Osteoblast (primary cell): ENCODE measurements at places on chromosomes 16 and 17.

DNA sequence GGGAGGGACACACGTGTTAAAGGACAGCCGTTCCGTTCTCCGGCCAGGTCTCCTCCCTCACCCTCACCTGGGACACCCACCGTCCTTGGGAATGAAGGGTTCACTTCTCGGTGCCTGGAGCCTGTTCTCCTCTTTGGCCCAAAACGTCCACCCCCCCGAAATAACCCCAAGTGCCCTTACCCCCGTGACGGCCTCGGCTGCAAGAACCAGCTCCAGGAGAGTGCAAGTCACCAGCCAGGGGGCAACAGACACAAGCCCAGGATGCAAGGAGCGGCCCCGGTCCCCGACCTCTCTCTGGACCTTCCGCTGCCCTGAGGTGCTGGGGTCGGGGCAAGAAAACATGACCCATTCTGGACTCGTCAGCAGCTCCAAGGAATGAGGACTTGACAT is 20.0 kb upstream of the UBE2I start:
- peak; percentile 48 for DNase-seq

DNA sequence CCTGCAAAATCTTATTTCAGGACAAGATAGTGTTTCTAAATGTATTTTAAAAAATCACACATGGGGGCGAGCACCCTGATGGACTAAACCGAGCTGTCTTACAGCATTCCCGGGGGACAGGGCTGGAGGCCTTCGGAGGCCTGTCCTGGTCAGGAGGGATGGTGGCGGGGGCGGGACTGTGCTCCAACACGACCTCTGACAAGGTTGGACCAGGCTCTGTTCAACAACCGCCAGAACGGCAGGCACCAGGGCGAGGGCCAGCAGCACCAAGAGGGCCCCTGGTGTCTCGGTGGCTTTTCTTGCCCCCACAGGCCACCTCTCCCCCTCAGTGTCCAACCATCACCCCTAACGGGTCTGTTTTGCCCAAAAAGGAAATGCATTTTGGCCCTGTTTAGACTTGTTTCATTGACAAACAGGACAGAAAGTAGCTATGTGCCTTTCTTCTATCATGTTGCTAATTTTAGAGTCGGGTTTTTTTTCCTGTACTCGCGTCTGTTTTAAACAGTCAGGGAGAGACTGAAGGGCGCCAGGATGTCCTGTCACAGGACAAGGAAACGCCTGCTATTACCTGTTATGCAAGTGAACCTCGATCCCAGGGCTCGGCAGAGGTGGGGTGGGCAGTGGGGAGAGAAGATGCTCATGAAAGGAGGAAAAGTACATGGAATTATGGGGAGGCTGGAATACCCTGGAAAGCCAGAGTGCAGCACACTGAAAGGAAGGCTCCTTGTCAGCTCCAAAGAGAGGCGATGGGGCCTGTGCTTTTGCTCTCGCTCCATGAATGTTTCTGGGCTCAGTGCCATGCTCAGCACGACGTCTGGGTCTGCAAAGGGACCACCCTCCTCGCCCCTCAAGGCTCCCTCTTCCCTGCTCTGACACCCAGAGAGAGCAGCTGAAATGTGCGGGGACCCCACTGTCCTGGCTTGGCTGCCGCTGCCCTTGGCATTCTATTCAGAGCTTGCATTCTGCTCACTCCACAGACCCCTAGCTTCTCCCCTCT is 11.9 kb downstream of the TMEM204 start:
- DNase-seq, result no peak

GRCh38 chr16:28924399-28924761 is 658 bp downstream of the RABEP2 start:
- DNase-seq, result peak; percentile 80

GRCh38 chr16:85215478-85216118 is 103.3 kb upstream of the CIBAR2 start:
- peak; percentile 73 for DNase-seq

GRCh38 chr16:67407176-67407787 is 9.0 kb downstream of the ZDHHC1 start:
- peak; percentile 54 for DNase-seq

DNA sequence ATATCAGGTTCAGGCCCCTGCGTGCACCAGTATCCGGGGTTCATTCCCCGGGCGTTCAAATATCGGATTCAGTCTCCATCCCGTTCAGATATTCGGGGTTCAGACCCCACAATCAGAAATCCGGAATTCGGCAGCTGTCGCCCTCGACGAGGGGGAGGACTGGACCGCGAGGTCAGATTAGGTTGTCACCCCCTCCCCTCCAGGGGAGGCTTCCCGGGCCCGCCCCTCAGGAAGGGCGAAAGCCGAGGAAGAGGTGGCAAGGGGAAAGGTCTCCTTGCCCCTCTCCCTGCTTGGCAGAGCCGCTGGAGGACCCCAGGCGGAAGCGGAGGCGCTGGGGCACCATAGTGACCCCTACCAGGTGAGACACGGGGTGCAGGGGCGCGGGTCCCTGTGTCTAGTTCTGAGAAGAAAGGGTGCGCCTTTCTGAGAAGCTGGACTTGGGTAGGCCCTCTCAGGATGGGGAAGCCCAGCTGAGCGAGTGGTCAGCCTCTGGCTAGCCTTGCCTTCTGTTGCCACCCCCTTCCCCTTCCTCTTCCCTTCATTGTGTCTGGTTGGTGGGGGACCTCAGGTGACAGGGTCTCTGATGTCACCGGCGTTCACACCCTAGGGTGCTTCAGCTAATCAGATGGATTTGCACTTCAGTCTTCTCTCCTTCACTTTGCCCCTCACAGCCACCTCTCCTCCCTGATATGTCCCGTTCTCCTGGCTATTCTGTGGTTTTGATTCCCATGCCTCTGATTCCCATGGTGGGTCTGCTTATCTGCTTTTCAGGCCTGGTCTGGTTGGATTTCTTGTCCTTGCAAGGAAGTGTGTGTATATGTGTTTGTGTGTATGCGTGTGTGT is 844 bp downstream of the TAOK2 start:
- peak; percentile 84 for DNase-seq

- no peak for DNase-seq
These were observed 37.1 kb downstream of the YWHAE start for GRCh38 chr17:1362964-1363363.

GRCh38 chr17:31408586-31408985 is 17.1 kb downstream of the RAB11FIP4 start:
- DNase-seq, result no peak

GRCh38 chr17:2113279-2113622 is 58.3 kb downstream of the HIC1 start:
- DNase-seq, result no peak

- DNase-seq, result no peak
These were observed 221.8 kb downstream of the CDH11 start for GRCh38 chr16:64900019-64900418.

DNA sequence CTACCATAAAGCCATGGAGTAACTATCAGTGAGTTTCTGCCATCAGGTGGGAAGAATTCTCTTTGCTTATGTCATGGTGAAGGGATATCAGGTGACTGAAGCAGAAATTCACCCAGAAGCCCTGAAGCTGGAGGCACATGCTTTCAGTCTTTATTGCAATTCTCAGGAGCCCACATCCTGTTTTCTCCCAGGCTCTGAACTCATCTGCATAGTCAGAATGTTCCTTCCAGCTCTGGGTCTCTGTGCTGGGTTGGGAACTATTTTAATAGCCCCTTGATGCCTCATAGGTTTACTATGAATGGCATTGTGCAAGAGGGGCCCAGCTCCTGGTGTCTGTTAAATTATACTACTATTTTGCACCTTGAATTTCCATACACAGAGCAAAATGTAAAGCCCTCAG is 198.4 kb upstream of the SOX9 start:
- peak; percentile 43 for DNase-seq

DNA sequence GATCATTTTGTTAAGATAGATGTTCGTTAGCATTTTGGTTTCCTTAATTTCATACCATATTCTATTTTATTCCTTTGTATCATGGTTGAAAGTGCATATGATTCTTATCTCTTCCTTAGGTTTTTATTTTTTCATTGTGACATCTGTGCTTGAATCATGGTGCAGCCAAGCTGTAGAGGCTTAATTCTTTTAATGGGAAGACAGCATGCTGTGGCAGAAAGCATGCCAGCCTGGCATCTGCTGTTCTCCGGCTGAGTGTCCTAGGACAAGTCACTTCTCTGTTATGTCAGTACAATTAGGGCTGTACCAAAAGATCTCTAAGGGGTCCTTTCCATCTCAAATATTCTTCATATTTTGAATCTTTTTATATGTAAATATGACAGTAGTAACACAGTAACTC is 68.5 kb upstream of the PMFBP1 start:
- no peak for DNase-seq

GRCh38 chr16:85205747-85206471 is 93.6 kb upstream of the CIBAR2 start:
- peak; percentile 90 for DNase-seq

DNA sequence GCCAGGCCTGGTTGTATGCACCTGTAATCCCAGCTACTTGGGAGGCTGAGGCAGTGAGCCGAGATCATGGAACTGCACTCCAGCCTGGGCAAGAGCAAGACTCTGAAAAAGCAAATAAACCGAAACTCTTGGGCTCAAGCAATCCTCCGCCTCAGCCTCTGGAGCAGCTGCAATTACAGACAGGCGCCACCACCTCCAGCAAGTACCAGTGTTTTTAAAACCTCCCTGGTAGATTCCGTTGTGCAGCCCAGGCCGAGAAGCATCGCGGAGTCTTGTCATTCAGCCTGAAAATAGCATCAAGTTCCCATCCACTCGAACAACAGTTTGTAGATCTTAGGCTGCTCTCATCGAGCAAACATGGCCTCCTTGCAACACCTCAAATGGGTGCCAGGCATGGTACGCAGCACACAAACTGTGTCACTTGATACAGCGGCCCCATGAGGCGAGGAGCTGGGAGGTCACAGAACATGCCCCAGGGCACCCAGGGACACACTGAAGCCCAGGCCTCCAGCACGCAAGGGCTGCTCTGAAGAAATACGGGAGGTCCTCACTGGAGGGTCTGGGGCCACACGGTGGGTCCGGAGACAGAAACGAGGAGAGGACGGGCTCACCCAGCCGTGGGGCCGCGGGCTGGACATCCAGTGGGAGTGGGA is 18.1 kb downstream of the TMC6 start:
- peak; percentile 69 for DNase-seq

- DNase-seq, result peak; percentile 76
These were observed 89.9 kb upstream of the ELAC2 start for GRCh38 chr17:13107676-13108235.

DNA sequence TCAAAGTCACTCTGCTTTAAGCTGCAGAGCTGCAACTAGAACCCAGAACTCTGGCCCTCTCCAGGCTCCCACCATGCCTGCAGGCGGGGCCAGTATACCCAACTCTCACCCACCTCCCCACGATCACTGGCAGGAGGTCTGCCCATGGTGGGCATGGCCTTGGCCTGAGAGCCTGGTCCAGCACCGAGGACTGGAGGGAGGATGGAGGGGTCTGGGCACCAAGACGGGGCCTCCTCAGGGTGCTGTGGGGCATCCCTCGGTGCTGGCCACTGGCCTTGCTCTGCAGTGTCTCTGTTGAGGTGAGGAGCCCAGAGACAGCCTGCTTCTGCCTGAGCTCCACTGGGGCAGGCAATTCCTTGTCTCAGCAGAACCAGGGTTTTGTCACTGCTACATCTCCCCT is 1.5 kb upstream of the KRT16 start:
- DNase-seq, result no peak

DNA sequence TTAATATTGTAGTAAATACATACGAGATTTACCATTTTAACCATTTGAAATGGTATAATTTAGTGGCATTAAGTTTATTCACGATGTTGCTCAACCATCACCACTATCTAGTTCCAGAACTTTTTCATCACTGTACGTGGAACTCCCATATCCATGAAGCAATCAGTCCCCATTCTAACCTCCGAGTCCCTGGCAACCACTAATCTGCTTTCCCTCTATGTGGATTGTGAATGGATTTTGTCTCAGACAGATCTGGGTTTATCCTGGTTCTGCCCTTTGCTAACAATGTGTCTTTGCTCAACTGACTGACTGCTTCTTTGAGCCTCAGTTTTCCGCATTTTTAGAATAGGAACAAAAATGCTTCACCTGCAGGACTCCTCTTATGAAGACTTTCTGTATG is 51.4 kb downstream of the TANGO6 start:
- no peak for DNase-seq
